Bone marrow (tissue), 2 donors: ENCODE measurements at places on chromosomes 12 and 14.

DNA sequence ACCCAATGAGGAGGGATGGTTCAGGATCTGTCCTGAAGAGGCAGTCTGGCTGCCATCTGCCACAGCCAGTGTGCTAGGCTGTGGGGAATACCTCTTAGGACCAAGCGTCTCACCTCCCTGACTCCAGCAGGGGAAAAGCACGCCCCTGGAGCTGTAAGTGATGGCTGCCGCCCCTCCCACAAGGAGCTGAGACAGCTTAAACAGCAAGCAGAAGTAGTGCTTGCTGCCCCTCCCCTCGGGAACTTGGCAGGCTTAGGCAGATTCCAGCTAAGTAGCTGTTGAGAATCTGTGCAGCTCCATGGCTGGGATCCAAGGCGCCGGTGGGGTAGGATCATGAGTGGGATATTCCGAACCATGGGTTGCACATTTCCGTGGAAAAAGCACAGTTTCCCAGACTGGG lies 360.4 kb upstream of the MDGA2 start:
- no peak for DNase-seq

DNA sequence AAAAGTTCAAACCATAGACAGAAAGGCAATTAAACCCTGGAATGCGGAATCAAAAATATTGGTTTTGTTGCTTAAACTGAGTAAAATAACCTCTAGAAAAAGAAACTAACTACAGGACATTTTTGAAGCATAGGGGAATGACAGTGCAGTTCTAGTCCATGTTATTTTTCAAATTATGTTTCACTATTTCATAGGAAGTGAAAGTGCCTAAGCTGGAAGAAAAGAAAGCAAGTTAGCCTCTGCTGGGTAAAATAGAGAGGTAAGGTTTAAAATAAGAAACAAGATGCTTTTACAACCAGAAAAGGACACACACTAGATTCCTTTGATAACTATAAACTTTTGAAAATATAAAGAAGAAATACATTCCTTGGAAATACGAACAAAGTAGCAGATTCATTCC lies 1.1 kb downstream of the CLECL1 start:
- DNase-seq, result no peak

DNA sequence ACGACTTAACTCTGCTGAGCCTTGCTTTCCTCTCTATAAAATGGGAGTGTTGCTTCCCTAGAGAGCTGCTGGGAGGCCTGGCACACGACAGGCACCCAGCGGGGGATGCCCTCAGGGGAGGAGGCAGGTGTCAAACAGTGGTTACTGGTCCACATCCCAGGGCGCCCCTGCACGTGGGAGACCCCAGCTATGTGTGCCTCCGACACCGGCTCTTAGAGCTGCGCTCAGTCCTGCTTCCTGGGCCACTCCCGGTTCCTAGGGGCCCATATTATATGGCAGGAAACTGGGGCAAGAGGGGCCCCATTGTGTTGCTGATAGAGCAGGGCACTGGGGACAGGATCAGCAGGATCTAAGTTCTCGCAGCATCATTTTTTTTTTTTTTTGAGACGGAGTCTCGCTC lies 47.3 kb downstream of the CHGA start:
- no peak for DNase-seq

DNA sequence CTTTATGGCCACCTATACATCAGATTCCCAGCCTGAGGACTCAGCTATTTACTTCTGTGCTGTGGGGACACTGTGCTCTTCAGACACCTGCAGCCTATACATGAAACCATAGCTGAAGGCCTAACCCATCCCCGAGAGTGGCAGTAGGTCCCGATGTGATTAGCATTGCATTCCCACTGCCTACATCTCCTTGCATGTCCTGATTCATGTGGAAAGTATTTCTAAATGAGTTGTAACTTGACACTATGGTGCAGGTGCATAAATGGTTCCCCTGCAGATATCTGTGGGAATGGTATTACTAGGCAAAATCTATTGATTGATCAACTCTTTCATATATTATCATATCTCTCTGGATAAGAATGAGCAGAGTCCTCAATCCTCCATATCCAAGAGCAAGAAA lies 433.5 kb downstream of the DAD1 start:
- DNase-seq, result no peak

DNA sequence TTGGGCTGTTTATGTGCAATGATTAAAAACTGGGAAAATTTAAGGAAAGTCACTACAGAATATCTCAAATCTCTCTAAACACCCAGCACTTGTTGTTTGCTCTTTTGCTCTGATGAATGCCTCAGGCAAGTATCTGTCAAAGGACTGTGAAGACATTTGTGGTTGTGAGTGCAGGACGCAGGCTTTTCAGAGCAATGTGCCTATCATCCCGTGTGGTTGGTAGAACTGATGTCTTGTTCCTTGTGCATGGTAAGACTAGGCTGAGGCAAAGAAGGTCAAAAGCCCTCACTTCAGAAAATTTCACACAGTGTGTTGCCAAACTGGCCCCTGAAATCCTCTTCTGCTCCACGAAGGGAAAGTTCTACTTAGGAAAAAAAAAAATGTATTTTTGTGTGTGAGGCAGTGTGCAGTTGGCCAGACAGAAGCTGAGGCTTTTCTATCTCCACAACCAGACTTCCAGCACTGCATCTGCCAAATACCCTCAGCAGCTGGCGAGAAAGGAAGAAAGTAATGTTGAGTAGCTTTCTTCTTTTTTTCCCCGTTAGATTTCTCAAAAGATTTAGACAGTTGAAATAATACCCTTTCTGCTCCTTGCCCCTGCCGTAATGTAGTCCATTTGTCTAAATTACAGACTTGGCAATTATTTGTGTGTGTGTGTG lies 1103.1 kb downstream of the VRK1 start:
- DNase-seq, result no peak
